ENCODE measurements at places on chromosomes 11 and 22.

DNA sequence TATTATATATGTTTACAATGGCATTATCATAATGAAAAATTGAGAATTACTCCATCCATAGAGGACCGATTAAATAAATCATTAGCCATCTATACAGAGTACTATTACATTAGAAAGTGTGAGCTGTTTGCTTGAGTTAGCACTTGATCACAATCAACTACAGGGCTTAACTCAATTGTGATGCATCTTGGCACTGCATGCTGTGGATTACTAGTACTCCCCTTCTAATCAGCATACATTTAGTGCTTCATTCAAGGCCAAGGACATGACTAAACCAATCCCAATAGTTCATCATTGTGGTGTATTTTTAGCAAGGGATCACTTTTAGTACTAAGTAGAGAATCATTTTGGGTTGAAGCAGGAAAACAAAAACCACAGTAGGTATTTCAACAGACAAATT lies 23.5 kb upstream of the ARHGAP42 start:
- no peak for DNase-seq

GRCh38 chr22:29122041-29122440 lies 49.2 kb downstream of the KREMEN1 start:
- DNase-seq = no peak

GRCh38 chr11:68150037-68150436 lies 28.8 kb upstream of the CHKA start:
- DNase-seq = no peak

- DNase-seq = no peak
Measured at GRCh38 chr11:808427-809286, 1.1 kb upstream of the RPLP2 start.

GRCh38 chr11:13354335-13354734 lies 76.7 kb downstream of the BMAL1 start:
- DNase-seq = no peak

DNA sequence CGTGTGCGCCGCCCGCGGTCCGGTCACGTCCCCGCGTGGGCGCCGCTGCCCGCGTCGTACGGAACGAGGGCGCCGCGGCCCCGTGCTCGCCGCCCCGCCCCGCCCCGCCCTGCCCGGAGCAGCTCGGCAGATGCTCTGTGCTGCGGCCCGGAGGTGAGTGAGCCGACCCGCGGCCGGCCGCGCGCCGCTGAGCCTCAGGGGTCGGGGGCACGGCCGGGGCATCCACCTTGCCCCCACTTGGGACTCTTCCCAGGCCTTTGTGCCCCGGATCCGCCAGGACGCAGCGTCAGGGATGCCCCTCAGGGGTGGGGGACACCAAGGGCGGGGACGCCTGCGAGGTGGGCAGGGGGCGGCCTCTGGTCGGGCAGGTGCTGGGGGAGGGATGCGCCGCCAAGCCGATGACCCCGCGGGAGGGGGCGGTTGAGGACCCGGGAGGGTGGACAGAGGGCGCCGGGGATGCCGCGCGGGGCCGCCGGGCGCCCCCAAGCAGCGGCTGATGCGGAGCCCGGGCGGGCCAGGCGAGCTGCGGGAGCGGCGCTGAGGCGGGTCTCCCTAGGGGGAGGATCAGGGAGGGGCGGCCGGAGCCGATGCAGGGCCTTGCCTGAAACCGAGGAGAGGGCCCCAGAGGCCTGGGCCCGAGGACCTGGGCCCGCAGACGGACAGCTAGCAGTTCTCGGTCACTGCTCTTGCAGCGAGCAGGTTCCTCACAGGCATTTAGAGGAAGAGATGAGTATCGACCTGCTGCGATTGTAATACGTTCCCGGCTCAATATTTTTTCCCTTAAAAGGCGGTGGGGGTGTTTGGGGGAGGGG lies at the start of gene GNAZ:
GNAZ (plus strand) TSS at position 102 of the 812 bp plus-strand sequence. CDS start 25,177 bp downstream, outside the sequence.
- DNase-seq = no peak

GRCh38 chr22:33983558-33983957 lies 63.3 kb upstream of the LARGE1 start:
- DNase-seq = no peak

- no peak for DNase-seq
Measured at GRCh38 chr22:46587492-46588278, 32.5 kb upstream of the GRAMD4 start.

DNA sequence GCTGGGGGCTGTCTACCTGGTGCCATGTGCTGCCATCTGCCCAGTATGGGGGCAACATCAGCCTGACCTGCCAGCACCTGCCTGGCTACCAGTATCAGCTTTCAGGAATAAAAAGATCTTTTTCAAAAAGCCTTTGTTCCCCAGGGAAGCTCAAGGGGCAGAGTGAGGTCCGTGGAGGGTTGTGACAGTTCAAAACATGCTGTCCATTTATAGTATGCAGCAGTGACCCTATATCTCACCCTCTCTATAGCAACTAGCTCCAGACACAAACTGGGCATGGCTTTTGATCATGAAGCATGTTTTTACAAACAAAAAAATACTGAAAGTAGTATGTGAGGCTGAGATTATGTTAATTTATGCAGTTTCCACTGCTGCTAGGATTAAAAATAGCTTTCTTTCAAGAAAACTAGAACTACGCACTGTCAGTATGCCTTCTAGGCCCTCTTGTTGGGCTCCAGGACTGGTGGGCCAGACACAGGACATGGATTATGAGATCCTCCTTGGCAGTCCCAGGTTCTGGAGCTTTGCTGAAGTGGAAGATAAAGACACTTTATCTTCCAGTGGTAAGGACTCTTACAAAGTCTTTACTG lies 23.4 kb downstream of the NAV2 start:
- DNase-seq = no peak

- no peak for DNase-seq
Measured at GRCh38 chr11:34356130-34356529, 1.7 kb downstream of the ABTB2 start.

- DNase-seq = no peak
Measured at GRCh38 chr11:128690665-128691101, 3.2 kb upstream of the FLI1 start.

GRCh38 chr11:132855516-132855915 lies 676.8 kb downstream of the OPCML start:
- no peak for DNase-seq

DNA sequence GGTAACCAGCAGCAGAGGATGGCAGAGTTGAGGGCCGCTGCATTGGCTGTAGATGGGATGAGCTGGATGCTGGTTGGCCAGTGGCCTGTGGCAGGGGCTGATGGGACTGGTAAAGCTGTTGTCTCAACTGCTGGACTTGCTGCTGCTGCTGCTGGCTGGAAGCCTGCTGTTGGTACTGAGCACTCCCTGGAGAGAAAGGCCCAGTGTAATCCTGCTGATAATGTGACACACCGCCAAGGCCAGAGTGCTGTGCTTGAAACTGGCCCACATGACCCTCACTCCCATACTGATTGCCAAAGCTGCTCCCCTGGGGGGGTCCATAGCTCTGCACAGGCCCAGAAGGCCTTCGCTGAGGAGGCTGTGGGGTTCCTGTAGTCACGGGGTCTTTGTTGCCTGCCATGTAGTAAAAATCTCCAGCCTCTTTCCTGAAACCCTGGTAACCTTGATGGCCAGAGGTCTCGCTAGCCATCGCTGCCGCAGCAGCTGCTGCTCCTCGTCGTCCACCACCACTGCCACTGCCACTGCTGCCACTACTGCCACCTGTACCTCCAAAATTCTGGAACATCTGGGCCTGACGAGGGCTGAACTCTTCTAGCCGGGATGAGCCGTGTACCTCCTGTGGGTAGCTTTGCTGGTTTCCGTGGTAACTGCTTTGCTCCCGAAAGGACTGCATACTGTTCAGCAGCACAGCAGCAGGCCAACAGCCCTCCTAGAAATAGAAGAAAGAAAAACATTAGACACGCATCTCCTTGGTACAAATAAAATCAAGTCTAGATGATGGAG lies 55.6 kb downstream of the TCF20 start:
- no peak for DNase-seq

DNA sequence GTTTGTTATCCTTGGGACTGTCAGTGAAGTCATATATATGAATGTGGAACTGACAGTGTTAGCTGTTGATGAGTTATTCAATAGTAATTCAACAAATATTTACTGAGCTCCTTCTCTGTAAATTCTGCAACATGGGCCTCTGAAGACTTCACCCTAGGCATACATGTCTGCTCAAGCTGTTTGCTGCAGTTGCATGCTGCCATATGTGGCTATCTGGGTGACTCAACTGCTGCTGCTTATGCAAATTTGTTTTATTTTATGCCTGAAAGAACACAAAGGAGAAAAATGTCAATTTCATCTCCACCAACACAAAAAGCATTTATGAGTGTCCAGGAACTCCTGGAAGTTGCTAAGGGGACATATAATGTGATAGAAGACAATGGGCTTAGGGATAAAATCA lies 417.6 kb downstream of the AASDHPPT start:
- no peak for DNase-seq

DNA sequence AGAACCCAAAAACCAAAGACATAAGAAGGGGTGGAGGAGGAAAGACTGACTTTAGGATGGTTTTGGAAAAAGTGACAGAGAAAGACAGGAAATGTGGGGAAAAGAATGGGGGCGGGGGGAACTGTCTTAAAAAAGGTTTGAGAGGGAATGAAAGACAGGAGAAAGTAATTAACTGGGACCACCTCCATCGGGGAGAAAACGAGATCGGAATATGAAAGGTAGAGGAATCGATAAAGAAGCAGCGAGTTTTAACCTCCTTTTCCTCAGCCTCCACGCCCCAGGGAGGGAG lies 524 bp downstream of the MTMR2 start:
- no peak for DNase-seq

DNA sequence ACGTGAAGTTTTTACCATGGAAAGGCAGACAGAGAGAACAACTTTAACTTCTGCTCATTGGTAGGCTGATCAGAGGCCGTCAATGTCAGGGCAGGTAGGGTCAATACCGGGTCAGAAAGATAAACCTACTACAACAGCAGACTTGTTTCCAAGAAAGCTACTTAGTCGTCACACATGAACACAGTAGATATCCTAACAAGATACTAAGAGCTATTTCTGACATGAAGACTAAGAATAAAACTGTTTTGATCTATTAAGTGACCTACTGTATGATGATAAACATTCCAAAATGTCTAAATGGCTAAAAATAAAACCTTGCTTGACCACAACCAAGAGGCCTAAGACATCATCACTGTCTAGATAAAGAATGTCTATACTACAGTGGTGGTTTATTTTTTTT lies 231.3 kb downstream of the CADM1 start:
- DNase-seq = no peak

DNA sequence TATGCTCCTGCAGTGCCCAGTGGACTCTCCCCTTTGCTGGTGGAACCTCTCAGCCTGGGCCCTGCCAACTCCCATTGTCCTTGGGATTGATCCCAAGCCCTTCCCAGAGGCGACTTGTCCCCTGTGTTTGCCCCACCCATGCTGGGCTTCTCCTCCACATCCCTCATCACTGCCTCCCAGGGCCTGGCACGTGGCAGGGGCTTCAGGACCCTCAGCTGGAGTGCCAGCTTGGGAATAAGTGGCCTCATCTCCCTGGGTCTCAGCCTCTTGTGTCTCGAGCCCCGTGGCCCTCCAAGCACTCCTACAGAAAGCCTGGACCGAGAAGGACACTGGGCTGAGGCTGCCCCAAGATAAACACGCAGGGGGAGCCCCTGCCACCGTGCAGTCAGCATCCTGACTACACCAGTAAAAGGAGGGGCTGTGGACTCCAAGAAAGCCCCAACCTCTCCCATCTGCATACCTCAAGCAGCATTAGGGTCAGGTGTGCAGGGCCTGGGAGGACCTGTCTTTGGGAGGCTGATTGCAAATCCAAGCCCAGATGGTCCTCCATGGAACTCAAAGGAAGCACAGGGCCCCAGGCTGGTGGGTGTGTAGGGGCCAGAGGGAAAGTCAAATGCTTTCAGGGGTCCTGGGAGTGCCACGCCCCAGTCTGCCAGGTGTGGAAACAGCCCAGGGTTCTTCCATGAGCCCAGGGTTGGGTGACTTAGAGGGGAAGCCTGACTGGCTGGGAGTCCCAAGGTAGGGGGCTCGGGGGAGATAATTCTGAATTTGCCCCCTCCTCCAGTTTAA lies 9.5 kb upstream of the GNAZ start:
- no peak for DNase-seq

DNA sequence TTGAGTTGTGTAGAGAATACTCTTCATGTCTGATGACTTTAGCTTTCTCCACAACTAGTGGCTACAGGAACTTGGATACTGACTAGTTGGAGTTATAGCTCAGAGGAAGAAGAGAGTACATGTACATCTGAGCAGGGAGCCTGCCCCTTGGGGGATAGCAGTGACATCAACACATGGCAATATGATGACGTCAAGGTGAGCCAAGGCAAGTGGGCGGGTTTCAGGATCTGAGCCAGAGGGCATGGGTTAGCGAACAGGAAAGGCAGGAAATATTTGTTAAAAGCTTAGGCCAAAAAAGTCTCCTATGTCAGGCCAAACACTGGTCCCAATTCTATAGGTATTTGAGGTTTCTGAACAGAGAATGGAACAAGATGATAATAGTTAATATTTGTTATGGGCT lies 42.0 kb upstream of the HORMAD2 start:
- no peak for DNase-seq

DNA sequence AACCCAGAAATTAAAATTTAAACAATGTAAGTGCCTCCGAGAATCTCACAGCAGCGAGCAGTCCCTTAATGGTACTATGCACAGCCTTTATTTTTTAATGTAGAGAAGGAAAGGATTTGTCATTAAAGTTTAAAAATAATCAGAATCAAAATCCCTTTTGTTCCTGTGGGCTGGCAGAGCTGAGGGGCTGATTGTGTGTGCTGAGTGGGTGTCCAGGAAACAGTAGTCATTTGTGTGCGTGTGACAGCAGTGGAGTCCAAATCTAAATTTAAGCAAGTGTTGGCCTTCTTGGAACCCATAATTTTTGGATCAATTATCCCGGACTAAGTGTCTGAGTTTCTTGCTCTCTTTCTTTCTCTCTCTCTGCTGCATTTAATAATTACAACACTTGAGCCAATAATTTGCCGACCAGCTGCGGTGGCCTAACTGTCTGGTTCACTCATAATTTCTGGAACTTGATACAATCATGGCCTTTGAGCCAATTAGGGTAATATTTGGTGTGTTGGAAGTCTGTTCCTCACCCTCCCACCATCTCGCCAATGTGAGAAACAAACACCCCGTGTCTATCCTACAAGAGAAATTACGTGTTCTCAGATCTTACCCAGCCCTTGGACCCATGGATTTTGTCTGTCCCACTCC lies 528.0 kb downstream of the SOX6 start:
- DNase-seq = no peak
